ENCODE measurements at places on chromosomes 12 and 14.

DNA sequence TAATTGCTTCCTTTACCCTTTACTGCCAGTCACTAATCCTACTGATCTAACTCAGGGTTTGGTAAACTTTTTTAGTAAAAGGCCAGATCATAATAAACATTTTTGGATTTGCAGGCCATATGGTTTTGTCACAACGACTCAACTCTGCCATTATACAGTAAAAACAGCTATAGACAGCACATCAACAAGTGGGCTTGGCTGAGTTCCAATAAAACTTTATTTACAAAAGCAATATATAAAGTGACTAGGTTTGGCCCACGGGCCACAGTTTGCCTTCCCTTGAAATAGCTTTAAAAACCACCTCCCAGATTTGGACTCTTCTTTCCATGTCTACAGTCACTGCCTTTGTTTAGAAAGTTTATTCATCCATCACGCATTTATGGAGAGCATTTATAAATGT lies 146.9 kb downstream of the NTF3 start:
- DNase-seq = no peak

DNA sequence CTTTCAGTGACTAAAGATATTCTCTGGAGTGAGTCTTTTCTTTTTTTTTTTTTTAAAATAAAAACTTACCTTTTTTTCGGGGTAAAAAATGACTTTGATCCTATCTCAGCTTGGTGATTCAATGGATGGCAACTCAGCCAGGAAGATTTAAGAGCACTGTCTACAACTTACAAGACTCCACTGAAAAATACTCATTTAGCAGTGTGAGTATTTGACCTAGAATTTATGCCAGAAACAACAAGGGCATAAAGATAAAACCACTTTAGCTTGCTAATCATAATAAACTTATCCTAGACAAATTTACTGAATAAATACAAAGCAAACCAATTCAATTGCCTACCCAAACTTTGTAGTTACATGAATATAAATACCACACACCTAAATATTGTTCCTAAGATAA lies 446.6 kb downstream of the RPS29 start:
- no peak for DNase-seq

GRCh38 chr12:46459861-46460545 lies 87.4 kb upstream of the SLC38A2 start:
- DNase-seq = no peak

GRCh38 chr12:130081117-130081805 lies 81.0 kb upstream of the FZD10 start:
- DNase-seq = no peak

DNA sequence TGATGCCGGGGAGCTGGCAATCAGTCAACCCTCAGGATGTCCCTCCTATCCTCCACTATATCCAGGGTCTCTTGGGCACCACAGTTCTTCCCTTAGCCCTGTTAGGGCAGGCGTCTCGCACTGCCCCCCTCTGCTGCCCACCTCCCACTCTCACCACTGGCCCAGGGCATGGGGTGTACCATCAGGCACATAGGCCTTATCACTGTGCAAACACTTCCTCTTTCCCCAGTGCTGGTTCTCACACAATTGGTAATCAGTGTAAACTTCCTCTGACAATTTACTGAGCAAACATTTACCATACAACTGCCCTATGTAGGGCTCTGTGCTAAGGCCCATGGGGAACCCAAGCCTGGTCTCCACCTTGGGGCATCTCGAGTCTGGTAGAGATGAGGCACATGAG lies 20.1 kb upstream of the TMED10 start:
- no peak for DNase-seq

DNA sequence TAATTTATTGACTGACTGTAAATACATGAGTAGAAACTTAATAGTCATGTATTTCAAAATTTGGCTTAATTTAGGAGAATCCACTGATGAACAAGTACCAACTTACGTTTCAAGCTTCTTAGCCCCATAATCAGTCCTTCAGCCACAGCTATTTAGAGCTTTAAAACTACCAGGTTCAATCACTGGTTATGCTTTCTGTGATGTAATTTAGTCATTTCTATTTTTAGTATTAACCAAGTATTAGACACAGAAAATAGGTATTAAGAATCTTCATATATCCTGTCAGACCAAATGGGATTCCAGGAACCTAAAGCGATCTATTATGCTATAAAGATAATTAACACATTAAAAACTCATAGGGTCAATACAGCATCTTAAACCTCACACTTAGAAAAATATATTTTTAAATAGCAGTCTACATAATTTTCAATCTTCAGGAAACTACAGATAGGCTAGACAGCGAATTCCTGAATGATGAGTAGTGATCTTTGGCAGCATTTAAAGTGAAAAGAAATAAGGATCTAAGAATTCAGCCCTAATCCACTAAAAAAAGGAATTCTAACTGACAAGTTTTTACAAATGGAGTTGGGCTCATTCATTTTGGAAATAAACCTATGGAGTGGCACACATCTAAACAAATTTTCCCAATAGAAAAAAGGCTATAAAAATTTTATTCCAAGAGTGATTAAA lies 51.5 kb downstream of the ZC3H14 start:
- DNase-seq = no peak

DNA sequence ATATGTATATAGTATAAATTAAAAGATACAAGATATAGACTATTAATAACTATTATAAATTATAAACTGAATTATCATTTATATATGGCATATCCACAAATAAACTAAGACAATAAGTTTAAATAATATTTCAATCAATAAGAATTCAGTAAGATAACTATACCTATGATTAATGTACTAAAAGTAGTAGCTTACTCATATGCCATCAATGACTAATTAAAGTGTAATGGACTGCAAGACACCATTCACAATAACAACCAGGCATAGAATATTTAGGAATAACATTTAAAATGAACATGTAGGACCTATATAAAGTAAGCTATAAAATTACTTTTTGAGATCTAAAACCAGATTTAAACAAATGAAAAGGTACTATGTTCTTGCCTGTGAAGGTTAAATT lies 18.8 kb downstream of the KCNC2 start:
- no peak for DNase-seq

DNA sequence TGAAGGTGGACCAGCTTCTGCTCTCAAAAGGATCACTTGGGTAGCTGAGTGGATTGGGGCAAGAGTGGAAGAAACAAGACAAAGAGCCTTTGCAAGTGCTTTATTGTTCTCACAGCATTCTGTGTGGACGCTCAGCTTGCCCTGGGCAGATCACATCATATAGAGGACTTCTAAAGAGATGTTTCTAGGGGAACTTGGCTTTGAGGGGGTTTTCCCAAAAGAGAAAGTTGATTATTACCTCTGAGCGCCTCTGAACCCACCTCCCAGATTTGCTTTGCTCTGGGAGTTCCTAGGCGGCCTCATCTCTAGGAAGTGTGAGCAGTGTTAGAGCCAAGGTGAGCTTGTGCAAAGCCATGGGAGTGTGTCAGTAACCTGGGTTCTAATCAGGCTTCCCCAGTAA lies 81.7 kb downstream of the RIN3 start:
- DNase-seq = no peak

DNA sequence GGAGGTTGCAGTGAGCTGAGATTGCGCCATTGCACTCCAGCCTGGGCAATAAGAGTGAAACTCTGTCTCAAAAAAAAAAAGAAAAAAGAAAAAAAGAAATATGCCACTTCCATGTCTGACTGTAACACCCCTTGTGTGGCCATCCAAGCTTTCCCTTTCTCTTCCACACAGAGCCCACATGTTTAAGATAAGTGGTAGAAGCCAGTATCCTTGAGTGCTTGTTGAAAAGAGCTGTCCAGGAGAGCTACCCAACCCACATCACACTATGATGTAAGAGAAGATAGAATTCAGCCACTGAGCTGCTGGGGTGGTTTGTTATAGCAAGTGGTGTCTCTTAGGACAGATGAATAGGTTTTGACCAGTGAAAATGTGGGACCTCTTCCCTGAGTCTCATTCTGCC lies 82.1 kb downstream of the ZNF664 start:
- DNase-seq = no peak

DNA sequence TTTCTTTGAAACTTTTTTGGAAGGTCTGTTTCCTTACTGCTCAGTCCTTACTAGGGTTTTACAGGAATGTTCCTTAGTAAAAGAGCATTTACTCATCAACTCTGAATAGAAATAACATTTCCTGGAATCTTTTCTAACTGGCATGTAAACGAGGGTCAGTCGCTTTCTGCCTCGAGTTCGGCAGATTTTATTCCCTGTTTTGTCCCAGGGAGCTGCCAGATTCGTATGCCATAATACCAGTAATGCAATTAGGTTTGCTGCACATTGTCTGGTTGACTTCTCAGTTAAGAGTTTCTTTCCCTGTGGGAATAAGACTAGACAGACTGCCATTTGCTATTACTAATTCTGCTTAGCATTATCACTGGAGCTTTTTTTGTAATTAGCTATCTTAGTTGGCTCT lies 91.9 kb downstream of the VRK1 start:
- no peak for DNase-seq

DNA sequence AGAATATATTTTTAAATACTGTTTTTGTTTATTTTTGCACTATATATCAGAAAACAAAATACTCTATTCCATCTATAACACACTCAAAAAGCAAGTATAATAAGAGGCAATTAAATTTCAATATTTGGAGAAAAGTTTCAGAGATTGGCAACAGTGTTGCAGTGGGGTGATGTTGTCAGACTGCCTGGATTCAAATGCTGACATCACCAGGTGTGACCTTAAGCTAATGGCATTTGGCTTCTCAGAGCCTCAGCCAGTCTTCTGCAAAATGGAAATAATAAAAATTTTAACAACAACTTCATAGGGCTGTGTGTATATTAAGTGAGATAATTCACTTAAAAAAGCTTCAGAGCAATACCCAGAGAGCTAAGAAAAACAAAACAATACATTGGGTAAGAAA lies 74.7 kb downstream of the TMTC1 start:
- DNase-seq = no peak

DNA sequence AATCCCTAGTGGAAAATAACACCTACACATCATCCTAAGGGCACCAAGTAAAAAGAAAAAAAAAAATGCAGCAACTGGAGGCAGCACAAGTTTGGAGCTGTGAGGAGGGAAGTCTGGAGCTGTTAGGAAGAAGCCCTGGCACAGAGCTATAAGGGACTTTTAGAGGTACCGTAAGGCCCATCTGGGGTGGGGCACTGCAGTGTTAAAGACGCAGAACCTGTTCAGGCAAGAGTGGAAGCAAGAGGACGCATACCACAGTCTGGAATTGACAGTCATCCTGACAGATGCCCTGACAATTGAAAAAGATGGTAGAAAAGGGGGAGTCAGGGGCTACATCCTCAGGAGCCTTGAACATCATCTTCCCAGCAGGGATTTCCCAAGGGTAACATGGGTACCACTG lies 195.9 kb upstream of the PLEKHG7 start:
- DNase-seq = no peak

- no peak for DNase-seq
Measured at GRCh38 chr14:91482263-91483013, 27.7 kb downstream of the PPP4R3A start.

DNA sequence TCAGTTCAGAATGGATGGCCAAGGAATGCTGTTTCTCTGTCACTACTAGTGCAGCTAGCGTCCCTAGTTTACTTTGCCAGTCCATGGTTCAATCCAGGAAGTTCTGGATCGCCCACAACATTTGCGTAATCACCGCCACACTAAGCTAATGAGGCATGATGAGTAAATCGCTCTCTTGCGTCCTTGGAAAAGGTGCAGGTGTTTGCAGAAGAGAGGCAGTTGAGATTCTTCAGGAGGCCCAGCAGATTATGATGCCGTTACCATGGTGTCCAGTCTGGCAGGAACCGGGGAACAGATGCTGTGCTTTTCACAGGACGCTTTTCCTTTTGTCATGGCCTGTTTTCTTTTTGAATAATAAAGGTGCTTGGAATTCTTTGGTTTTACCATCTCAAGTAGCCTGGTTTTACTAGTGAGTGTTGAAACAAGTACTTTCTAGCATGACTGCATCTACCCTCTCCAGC lies 9.0 kb downstream of the TPH2 start:
- peak; percentile 15 for DNase-seq

DNA sequence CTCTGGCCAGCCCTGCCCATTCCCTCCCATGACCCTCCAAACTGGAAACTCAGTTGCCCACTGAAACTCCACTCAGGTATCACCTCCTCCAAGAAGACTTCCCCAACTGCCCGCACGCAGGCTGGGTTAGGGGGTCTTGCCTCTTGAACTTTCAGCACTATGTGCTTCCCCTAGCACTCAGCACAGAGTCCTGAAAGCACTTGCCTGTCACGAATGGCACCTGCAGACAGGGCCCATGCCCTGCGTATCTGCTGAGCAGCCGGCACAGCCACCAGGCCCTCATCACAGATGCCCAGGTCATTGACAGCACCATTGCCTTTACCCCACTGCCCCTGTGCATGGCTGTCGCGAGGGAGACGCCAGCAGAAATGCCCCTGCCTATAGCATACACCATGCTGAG lies 11.2 kb downstream of the CCDC88C start:
- no peak for DNase-seq

DNA sequence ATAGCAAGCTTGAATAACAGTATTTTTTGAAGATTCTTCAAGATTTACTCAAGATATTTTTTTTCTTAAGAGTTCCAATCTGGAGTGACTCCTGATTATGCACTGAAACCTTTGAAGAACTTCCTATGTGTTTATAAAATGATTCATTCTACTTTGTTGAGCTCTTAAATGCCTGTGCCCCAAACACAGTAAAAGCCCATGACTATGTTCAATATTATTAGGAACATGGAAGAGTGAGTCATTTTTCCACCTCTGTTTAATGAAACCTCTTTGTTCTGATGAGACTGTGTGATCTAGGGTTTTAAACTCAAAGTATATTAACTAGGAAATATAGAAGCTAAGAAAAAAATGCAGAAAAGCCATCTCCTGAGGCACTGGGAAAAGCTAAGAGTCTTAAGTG lies 415.0 kb upstream of the FBXO33 start:
- no peak for DNase-seq

- DNase-seq = no peak
Measured at GRCh38 chr14:86038387-86039042, 508.6 kb downstream of the FLRT2 start.

DNA sequence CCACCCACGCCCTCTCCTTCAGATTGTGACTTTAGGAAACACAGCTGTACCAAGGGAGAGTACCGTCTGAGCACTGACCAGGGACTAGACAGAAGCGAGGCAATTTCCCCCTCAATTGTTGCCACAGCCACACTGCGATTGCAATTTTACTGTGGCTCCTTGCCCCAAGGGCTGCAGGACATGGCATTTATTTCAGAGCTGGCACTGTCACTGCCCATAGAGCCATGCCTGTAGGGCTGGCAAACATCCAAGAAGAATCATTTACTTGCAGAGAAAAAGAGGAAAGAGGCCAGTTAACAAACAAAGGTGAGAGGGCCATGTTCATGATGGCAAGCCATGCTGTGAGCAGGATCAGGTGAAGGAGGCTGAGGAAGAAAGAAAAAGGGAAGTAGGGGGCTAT lies 129.6 kb downstream of the EMP1 start:
- DNase-seq = no peak

Measured in hypothalamus (tissue), 51 donors.